ENCODE measurements at places on chromosomes 12 and 14.

- no peak for DNase-seq
These were observed 298.6 kb upstream of the PPFIA2 start for GRCh38 chr12:82057770-82058169.

GRCh38 chr12:104049903-104050356 lies at the start of gene GLT8D2:
Gene GLT8D2 (minus strand): TSS chr12:104050187. CDS start chr12:104019648, 30,539 bp downstream.
- no peak for DNase-seq

GRCh38 chr12:108728820-108729611 lies 2.3 kb downstream of the CORO1C start:
- DNase-seq, result no peak

DNA sequence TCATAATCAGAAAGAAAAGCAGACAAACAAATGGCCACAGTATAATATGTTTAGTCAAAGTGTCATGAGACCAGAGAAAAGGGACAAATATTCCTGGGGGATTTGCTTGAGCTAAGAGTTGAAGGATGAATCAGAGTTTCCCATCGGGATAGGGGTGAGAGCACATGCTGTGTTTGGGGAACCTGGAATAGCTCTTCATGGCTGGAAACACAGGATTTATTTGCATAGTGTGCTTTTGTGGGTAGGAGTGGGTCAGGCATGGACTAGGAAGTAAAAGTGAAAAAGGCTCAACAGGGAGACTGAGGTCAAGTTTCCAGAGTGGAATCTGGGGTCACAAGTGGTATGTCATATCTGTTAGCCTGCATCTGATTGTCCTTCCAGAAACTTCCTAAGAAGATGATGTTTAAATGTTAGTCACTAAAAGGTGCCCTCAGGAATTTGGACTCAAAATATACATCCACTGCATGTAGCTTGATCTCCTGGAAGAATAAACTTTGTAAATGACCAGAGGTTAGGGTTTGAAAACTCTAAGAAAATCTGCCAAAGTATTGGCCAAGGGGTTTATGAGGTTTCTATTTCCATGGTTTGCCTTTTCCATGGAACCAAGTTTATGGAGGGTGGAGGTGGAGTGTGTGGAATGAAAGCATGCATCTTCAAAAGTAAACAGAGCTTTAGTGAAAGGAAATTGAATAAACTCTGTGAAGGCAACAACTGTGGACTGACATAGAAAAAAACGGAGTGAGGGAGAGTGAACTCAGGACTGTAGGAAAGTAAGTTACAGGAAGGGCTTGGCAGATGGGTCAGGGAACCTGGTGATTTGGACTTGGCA lies 344.6 kb downstream of the C12orf75 start:
- no peak for DNase-seq

DNA sequence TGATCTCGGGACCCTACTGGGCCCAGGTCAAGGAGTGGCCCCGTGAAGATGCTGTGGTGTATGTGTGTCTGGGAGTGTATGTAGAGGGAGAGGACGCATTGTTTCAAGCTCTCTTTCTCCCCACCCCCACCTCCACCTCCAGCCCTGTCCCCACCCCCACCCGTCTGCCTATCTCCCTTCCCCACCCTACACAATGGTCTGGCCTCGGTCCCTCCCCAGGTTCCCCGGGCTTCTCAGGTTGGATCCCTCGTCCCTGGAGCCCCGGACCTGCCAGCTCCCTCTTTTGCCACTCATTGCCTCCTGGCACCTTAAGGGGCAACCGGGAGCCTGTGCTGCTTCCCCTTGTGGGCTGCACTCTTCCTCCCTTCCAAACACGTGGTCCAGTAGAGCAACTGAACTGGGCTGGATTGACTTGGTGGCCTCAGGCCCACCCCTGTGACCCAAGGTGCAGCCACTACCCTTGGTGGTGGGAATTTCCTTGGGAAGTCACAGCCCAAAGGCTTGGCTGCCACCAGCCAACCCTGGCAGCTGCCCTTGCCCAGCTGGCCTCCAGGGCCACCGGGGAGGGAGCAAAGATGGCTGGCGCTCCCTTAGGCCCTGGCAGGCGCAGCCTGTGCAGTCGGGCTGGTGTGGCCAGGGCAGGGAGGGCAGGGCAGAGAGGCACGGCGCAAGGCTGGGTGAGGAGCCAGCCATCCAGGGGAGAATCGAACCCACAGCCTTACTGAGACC lies 628 bp downstream of the VRTN start:
- no peak for DNase-seq

DNA sequence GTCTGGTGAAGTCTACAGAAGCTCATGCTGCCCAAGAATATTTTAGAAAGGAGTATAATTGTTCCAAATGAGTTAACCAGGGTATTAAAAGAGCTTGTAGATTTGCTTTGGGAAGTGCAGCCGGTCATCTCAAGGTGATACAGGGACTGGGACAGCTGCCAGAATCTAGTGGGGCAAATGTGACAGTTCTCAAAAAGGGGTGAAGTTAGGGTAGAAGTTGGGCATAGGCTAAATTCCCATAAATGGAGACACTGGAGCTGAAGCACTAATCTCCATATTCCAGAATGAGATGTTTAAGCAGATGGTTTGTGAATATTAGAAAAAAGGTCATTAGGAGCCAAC lies 94.7 kb downstream of the ANO6 start:
- no peak for DNase-seq

GRCh38 chr12:6192604-6193380 lies 7.4 kb upstream of the CD9 start:
- no peak for DNase-seq

DNA sequence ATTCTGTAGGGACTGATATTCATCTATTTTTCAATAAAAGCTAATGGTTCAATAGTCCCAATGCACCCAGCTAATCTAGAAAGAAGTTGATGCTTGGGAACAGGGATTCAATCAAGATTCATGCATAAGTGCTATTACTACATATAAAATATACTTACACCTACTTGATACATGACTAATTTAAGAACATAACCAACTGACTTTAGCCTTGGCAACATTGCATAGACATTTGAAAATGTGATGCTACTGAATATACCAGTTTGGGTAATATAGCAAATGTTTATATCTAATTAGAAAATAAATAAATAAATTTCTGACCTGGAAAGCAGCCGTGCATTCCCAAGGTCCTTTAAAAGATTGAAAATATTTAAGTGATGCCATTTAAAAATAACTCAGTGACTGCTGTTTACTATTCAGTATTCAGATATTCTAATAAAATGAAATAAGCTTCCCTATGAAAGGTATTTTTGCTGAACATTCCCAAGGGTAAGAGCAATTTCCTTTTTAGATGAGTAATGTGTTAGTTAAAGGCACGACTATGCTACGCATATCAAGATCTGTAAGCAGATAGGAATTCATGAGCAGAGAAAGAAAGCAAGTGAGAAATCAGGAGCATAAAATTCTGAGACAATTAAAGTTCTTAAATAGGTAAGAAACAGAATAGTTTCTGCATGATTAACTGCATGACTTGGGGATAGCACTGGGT lies 160.6 kb upstream of the SYT1 start:
- no peak for DNase-seq

Data from GM13977 (cell line).